ENCODE measurements at places on chromosomes 5 and 9. TPM values are rescaled to one million over a fixed set of nuclear protein-coding genes. Genes with fewer than 3 reads are reported as not detected.

SH2D3C gene
- total RNA-seq, result 0.18 TPM

KCNIP1 gene
- total RNA-seq, result not detected

COX7C gene
- total RNA-seq, result 265 TPM

FRMD3 gene
- 2.0 TPM for total RNA-seq

SCGB3A2 gene
- total RNA-seq, result not detected

ABLIM3 gene
- 13.9 TPM for total RNA-seq

PCDHA9 gene
- 0.49 TPM for total RNA-seq

PCDHB8 gene
- 0.27 TPM for total RNA-seq

SLC6A19 gene
- total RNA-seq, result not detected

CACNA1B gene
- 0.16 TPM for total RNA-seq

FOXD4L4 gene
- 0.09 TPM for total RNA-seq

CCDC187 gene
- not detected for total RNA-seq

WNT8A gene
- not detected for total RNA-seq

PPIC gene
- total RNA-seq, result 57.2 TPM

TAF11L10 gene
- not detected for total RNA-seq

PTTG1 gene
- 107 TPM for total RNA-seq

KCNMB1 gene
- not detected for total RNA-seq

DIRAS2 gene
- total RNA-seq, result 1.6 TPM

TICAM2 gene
- 9.1 TPM for total RNA-seq

CD274 gene
- 0.33 TPM for total RNA-seq

MEIKIN gene
- total RNA-seq, result not detected

PTPA gene
- 48.2 TPM for total RNA-seq

TNFSF15 gene
- total RNA-seq, result 2.4 TPM

All from fibroblast of the aortic adventitia (primary cell).